ENCODE measurements at places on chromosomes 5 and 9. TPM values are rescaled to one million over a fixed set of nuclear protein-coding genes. Genes with fewer than 3 reads are reported as not detected.
A peak's percentile ranks its signal among the peaks of the same experiment; 100 is the strongest.

- H3K27me3 ChIP-seq: no peaks in the 10 kb centered on the region
- peak overlapping the region; percentile 7 for H3K27ac ChIP-seq
- H3K4me1 ChIP-seq: peaks cover 44% of the 10 kb centered on the region
- DNase-seq: no peak
- H3K4me3 ChIP-seq: peak overlapping the region; percentile 61
Observed at GRCh38 chr9:124267271-124267807, 9.6 kb downstream of the NEK6 start.

DNA sequence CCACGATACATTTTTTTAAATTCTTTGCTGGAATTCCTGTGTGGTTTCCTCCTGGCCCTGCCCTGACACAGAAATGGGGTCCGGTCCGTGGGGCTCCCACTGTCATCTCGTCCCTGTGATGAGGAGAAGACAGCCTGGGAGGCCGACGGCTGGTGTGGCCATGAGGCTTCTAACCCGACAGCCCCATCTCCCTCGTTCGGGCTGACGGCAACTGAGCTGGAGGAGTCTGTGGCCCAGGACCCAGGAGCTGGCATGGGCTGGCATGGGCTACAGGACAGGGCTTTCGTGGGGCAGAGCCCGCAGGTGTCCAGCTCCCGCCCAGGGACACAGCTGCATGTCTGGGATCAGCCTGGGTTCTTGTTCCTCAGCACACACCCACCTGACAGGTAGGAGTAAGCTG is 13.8 kb downstream of the LCN9 start:
- no peaks in the 10 kb centered on the region for H3K27me3 ChIP-seq
- DNase-seq: no peak
- H3K27ac ChIP-seq: no peak overlapping the region
- no peaks in the 10 kb centered on the region for H3K4me1 ChIP-seq

DNA sequence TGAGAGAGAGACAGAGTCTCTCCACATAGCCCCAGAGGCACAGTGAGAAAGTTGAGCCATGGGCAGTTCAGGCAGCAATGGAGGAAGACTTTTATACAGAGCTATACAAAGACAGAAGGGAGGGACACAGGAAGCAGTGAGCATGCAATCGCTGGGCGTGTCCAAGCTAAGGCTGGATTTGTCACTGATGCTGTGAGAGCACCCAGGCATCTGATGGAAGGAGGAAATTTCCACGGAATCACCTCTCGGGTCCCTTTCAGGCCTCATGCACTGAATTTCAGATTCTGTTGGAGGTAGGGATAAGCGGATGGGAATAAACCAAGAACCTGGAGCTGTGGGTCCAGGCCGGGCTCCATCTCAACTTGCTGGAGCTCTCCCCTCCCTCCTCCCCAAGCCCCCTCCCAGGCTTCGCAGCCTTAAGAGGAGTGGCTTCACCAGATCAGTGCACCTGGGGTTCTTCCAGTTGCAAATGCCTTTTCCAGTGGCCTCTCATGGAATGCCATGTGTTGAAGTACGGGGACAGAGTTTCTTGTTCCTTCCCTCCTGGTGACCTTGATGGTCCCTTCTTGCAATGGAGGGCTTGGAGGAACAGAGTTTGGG is 114.8 kb upstream of the ALDH1B1 start:
- no peaks in the 10 kb centered on the region for H3K27me3 ChIP-seq
- DNase-seq: no peak
- H3K27ac ChIP-seq: no peak overlapping the region
- no peaks in the 10 kb centered on the region for H3K36me3 ChIP-seq
- no peaks in the 10 kb centered on the region for H3K4me1 ChIP-seq
- H3K4me3 ChIP-seq: no peak overlapping the region

- H3K27ac ChIP-seq: no peak overlapping the region
- no peaks in the 10 kb centered on the region for H3K27me3 ChIP-seq
- no peaks in the 10 kb centered on the region for H3K4me1 ChIP-seq
- no peaks in the 10 kb centered on the region for H3K36me3 ChIP-seq
- H3K4me3 ChIP-seq: no peak overlapping the region
Observed at GRCh38 chr5:77893225-77893860, 117.2 kb upstream of the TBCA start.

GRCh38 chr5:43007246-43007910 is 32.7 kb downstream of the ANXA2R start:
- peak overlapping the region; percentile 67 for H3K4me3 ChIP-seq
- peaks cover 13% of the 10 kb centered on the region for H3K4me1 ChIP-seq
- H3K27ac ChIP-seq: peak overlapping the region; percentile 94

DNA sequence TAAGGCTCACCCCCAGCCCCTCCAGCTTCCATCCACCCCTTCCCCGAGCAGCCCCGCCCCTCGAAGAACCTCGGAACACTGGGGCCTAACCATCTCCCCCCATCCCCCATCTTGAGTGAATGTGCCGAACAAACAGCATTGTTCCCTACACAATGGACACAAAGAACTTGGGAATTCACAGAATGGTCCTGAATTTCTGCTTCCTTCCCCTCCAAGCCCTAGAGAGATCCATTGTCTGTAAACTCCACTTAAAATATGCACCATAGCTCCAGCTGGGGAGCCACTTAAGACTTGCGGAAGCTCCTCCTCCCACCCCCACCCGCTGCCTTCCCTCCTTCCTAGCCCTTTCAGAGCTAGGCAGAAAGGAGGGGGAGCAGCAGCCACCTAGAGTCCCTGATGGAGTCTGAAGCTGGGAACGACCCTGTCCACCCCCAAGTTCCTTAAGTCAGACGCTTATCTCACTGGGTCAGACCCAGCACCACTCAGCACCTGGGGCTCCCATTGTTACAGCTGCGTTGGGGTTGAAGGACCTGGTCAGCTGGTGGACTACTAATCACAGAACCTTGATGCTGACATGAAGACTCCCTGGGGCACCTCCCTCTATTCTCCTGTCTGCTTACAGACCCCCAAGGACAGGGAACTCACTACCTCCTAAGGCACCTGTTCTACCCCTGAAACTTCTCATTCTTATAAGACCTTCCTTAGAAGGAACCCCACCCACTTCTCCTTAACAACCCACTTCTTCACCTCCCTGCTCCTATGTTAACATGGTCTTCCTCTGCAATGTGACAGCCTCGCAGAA is 61.4 kb downstream of the PCDH1 start:
- H3K4me1 ChIP-seq: no peaks in the 10 kb centered on the region
- DNase-seq: no peak
- no peaks in the 10 kb centered on the region for H3K27me3 ChIP-seq
- no peaks in the 10 kb centered on the region for H3K36me3 ChIP-seq

DNA sequence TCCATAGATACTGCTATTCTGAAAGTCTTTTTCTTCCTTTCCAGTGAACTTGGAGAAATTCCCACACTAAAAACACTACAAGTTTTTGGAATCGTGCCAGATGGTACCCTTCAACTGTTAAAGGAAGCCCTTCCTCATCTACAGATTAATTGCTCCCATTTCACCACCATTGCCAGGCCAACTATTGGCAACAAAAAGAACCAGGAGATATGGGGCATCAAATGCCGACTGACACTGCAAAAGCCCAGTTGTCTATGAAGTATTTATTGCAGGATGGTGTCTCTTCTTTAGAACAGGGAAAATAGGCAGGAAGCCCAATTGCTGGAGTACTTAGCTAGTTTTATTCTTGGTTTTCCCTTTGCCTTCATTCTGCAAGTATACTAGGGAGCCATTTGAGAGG is 29.9 kb downstream of the SKP2 start:
- H3K4me1 ChIP-seq: peaks cover 10% of the 10 kb centered on the region
- DNase-seq: no peak
- H3K36me3 ChIP-seq: peaks cover 1% of the 10 kb centered on the region
- no peaks in the 10 kb centered on the region for H3K27me3 ChIP-seq

GRCh38 chr9:116144038-116144437 is 9.6 kb upstream of the PAPPA start:
- no peaks in the 10 kb centered on the region for H3K36me3 ChIP-seq
- no peak overlapping the region for H3K27ac ChIP-seq
- no peak for DNase-seq

DNA sequence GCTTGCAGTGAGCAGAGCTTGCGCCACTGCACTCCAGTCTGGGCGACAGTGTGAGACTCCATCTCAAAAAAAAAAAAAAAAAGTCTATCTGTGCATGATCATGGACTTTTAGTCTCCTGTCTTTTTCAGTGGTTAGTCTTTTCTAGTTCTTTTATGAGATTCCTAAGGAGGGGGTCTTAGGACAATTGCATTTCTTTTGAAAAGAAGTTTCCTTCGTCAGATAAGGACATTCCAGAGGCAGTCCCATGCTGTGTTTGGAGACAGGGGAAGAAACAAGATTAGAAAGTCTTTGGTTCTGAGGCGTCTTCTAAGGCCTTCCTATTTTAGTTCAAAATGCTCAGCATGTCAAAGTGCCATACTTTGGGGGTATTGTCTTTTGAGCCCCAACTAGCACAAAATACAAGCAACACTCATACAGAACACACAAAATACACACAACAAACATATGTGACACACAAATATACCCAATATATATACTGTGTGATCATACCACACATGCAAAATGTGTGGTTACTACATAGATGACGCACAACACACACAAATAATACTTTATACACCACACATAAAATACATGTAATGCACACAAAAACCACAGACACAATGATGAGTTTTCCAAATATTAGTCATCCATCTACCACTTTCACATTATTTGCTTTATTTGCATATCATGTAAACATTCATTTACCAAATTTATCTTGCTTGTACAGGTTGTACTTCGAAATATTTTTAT is 394.5 kb downstream of the SPATA31D1 start:
- no peak overlapping the region for H3K4me3 ChIP-seq
- H3K27me3 ChIP-seq: no peaks in the 10 kb centered on the region
- no peaks in the 10 kb centered on the region for H3K36me3 ChIP-seq
- no peak for DNase-seq

GRCh38 chr5:35870605-35871004 is 13.9 kb downstream of the IL7R start:
- H3K4me1 ChIP-seq: peaks cover 7% of the 10 kb centered on the region
- H3K27me3 ChIP-seq: no peaks in the 10 kb centered on the region
- no peaks in the 10 kb centered on the region for H3K36me3 ChIP-seq
- no peak overlapping the region for H3K27ac ChIP-seq
- no peak for DNase-seq

GRCh38 chr9:109083141-109083540 is 36.6 kb downstream of the TMEM245 start:
- no peak for DNase-seq
- H3K4me1 ChIP-seq: peaks cover 9% of the 10 kb centered on the region
- no peak overlapping the region for H3K4me3 ChIP-seq
- no peaks in the 10 kb centered on the region for H3K27me3 ChIP-seq
- H3K27ac ChIP-seq: no peak overlapping the region
- peaks cover 2% of the 10 kb centered on the region for H3K36me3 ChIP-seq

- no peaks in the 10 kb centered on the region for H3K36me3 ChIP-seq
- no peak for DNase-seq
- H3K27ac ChIP-seq: no peak overlapping the region
- H3K27me3 ChIP-seq: 0 out of 2 replicates have a peak, but pooled peaks cover 6% of the 10 kb centered on the region
- peaks cover 27% of the 10 kb centered on the region for H3K4me1 ChIP-seq
- no peak overlapping the region for H3K4me3 ChIP-seq
Observed at GRCh38 chr9:91161465-91162300, 200.0 kb downstream of the AUH start.

DNA sequence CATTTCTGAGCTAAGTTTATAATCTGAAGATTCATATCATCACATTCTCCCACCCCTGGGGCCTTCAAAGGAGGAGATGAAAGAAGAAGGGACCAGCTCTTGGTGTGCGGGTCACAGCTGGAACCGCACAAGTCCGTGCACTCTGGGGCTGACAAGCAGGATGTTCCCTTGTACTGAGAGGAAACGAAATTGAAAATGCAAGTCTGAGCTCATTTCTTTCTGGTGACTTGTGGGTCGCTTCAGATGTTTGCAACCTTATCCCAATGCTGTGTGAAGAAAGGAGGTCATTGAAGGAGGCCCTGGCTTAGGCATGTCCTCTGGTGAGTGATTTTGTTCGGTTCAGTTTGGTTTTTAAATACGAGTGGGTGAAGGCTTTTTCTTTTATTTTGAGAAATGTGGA is 59.6 kb downstream of the C9orf152 start:
- H3K4me3 ChIP-seq: peak overlapping the region; percentile 54
- H3K4me1 ChIP-seq: peaks cover 68% of the 10 kb centered on the region
- peaks cover 7% of the 10 kb centered on the region for H3K36me3 ChIP-seq
- H3K27me3 ChIP-seq: no peaks in the 10 kb centered on the region

GRCh38 chr9:124137009-124137943 is 120.5 kb upstream of the NEK6 start:
- H3K27ac ChIP-seq: peak overlapping the region; percentile 95
- no peaks in the 10 kb centered on the region for H3K36me3 ChIP-seq
- peaks cover 29% of the 10 kb centered on the region for H3K4me1 ChIP-seq
- peak; percentile 94 for DNase-seq
- peak overlapping the region; percentile 14 for H3K4me3 ChIP-seq
- H3K27me3 ChIP-seq: no peaks in the 10 kb centered on the region

DNA sequence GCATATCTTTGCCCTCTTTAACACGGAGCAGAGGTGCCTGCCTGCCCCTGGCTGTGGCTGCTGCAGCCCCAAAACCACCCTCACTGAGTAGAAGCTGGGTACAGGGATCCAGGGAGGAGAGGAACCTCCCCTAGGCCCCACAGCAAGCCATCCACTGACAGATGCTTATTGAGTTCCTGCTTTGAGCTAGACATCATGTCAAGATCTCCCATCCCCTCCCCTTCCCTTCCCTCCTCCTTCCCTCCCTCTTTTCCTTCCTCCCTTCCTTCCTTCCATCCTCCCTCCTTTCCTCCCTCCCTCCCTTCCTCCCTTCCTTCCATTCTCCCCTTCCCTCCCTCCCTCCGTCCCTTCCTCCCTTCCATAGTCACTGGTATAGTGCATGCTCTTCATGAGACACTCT is 29.3 kb downstream of the GOLGA2 start:
- DNase-seq: no peak
- H3K4me3 ChIP-seq: no peak overlapping the region
- no peaks in the 10 kb centered on the region for H3K4me1 ChIP-seq
- no peak overlapping the region for H3K27ac ChIP-seq
- no peaks in the 10 kb centered on the region for H3K36me3 ChIP-seq
- no peaks in the 10 kb centered on the region for H3K27me3 ChIP-seq

- peak; percentile 55 for DNase-seq
- H3K36me3 ChIP-seq: no peaks in the 10 kb centered on the region
- H3K27ac ChIP-seq: peak overlapping the region; percentile 24
- H3K4me3 ChIP-seq: peak overlapping the region; percentile 9
- H3K4me1 ChIP-seq: peaks cover 52% of the 10 kb centered on the region
Observed at GRCh38 chr9:68640421-68641089, 64.5 kb upstream of the PIP5K1B start.

GRCh38 chr5:54332720-54333119 is 22.3 kb upstream of the ARL15 start:
- no peak overlapping the region for H3K27ac ChIP-seq
- DNase-seq: no peak
- no peaks in the 10 kb centered on the region for H3K27me3 ChIP-seq
- no peak overlapping the region for H3K4me3 ChIP-seq

Gene LYSMD3
- total RNA-seq: 12.0 TPM

Gene PLPPR1
- total RNA-seq: not detected

Gene KIF24
- total RNA-seq: 5.3 TPM

Gene PCDH12
- total RNA-seq: not detected
